ENCODE measurements at places on chromosomes 2 and 18.

- no peak for DNase-seq
Measured at GRCh38 chr2:149826471-149827125, 239.0 kb upstream of the MMADHC start.

DNA sequence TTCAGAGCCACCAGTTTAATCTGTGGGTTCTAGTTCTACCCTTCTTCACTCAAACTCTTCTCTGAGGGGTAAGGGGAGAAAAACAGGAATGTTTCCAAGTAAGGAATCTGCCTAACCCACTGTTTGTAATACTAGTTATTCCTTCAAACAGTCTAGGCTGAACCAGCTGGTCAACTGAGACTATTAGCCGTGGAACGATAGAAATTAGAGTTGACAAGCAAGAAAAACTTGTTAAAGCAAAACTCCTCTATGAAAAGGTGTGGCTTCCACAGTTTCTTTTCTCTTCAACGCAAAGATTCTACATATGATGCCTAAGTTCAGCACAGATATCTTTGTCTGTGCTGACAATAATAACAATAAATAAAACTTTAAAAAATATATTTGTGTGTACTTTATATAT, 11.5 kb downstream of the PAIP2B start:
- no peak for DNase-seq

DNA sequence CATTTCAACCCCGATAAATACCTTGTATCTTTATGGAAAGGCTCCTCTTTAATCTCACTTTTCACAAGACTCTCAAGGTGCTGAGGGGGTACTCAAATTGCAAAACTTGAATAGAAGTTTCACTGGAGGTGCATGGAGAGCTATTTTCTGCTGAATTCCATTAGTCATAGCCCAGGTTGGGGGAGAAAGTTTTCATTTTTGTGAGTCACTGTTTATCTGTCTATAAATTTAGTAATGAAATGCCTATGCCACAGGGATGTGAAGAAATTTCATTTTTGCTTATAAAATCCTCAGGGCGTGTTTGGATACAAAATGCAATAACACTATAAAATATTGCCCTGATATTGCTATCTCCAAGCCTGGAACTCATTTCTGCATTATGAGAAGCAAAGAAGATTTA, 346.3 kb downstream of the LRATD1 start:
- DNase-seq = no peak

GRCh38 chr2:11661891-11662435, 8.0 kb downstream of the NTSR2 start:
- DNase-seq = no peak

GRCh38 chr2:138223319-138223718, 259.0 kb downstream of the HNMT start:
- no peak for DNase-seq

GRCh38 chr2:8714283-8714682, 32.4 kb downstream of the ID2 start:
- no peak for DNase-seq

GRCh38 chr18:489244-490023, 11.1 kb downstream of the COLEC12 start:
- no peak for DNase-seq

GRCh38 chr2:3009005-3009404, 368.6 kb downstream of the EIPR1 start:
- DNase-seq = no peak

DNA sequence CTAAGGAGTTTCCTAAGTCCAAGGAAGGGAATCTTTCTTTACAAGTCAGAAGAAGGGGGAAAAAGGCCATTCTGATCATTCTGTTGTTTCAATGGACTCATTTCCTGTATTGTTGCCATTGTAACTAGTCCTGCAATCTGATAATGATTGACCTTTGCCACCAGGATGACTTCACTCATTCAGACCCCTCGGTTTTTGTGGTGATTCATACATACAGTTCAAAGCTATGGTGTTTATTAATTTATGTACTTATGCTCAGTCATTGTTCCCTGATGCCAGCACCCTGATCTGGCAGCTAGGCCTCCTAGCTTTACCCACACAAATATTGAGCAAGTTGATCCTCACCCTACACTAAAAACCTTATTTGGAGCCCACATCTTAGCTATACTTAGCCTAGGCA, 57.6 kb upstream of the ZNF519 start:
- no peak for DNase-seq

GRCh38 chr2:33123216-33123615, 176.5 kb downstream of the LTBP1 start:
- no peak for DNase-seq

GRCh38 chr2:229947544-229947943, 25.2 kb downstream of the FBXO36 start:
- DNase-seq = no peak

DNA sequence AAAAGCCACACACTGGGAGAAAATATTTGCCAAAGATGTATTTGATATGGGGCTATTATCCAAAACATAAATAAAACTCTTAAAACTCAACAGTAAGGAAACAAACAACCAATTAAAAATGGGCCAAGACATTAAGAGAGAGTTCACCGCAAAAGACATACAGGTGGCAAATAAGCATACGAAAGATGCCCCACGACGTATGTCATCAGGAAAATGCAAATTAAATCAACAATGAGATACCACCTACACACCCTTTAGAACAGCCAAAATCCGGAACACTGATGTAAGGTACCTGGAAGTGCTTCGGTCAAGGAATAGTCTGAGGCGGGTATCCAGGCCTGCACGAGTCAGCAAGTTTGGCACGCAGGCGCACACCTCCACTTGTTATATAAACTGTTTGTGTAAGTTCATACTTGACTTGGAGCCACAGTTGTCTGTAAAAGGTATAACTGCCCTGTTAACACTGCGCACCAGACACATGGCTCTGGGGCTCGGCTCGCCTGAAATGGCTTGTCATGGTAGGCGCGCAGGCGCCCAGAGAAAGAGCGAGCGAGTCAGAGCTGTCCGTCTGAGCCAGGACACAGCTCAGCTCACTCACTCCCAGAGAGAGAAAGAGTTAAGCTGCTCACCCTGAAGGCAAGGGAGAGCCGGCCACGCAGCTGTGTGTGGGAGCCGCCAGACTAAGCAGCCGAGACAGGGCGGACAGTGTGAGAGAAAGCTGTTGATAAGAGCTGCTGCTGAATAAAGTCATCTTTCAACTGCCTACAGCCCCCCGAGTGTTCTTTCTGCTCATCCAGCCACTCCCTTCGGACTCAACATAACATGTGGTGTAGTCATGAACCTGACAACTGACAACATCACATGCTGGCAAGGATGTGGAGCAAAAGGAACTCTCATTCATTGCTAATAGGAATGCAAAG, 87.3 kb downstream of the HNRNPLL start:
- no peak for DNase-seq

DNA sequence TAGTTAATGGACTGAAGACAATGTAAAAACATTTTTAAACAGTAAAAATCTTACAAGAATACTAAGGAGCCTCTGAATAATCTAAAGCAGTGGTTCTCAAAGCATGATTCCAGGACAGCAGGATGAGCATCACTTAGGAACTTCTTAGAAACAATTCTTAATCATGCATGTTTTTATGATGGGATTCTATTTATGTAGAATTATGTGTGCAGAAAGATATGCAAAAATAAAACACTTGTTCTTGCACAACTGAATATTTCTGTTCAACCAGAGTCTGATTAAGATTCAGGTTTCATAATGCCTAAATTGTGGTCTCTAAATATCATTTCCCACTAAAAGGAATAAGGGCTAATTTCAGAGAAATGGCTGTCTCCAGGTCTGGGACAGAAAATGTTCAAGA, 69.2 kb upstream of the MTIF2 start:
- no peak for DNase-seq

DNA sequence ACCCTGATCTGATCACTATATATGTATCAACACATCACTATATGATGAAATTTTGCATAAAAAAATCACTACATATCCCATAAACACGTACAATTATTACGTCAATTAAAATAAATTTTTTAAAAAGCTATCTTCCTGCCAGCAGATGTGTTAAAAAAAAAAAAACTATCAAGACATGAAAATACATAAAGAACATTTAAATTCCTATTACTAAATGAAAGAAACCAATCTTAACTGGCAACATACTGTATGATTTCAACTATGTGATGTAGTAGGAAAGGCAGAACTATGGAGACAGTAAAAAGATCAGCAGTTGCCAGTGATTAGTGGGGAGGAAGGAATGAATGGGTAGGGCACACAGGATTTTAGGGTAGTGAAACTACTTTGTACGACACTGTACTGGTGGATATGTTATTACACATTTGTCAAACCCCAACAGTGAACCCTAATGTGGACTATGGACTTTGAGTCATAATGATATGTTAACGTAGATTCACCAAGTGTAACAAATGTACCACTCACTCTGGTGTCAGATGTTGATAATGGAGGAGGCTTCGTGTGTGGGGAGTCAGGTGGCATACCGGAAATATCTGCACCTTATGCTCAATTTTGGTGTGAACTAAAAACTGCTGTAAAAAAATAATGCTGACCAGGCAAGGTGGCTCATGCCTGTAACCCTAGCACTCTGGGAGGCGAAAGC, 27.4 kb downstream of the USP34 start:
- no peak for DNase-seq

DNA sequence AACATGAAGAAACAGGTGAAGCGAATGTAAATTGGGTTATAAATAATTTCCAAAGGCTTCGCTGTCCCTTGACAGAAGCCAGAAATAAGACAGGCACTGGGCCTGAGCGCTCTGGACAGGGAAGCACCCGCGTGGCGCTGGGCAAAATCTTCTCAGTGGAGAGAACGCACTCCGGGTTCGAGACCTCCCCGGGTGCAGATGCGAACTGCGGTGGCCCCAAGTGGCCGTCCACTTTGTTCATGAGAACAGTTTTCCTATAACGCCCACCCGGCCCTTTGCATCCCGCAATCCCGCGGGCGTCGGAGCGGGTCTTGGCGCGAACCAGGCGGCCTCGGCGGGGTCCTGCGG, 651 bp upstream of the DPYSL5 start:
- DNase-seq = no peak

GRCh38 chr18:76209597-76209996, 285.4 kb downstream of the ZNF516 start:
- no peak for DNase-seq

DNA sequence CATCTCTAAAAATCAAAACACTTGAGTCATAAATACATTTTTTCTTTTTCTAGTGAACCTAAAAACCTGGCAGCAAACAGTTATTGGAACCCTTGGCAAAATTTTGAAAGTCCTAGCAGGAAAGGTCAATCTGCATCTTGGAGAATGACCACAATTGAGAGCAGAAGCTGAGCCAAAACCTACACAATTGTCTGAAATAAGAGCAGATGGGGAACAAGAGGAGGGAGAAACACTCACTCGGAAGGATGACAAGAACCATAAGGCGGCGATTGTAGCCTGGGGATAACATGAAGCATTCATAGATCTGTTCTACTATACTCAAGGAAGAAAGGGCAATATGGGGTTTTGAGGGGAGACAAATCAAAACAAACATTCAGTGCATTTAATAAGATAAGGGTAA, 117.0 kb downstream of the CHN1 start:
- DNase-seq = no peak

GRCh38 chr2:69975136-69975852, 13.9 kb upstream of the ASPRV1 start:
- DNase-seq = no peak

DNA sequence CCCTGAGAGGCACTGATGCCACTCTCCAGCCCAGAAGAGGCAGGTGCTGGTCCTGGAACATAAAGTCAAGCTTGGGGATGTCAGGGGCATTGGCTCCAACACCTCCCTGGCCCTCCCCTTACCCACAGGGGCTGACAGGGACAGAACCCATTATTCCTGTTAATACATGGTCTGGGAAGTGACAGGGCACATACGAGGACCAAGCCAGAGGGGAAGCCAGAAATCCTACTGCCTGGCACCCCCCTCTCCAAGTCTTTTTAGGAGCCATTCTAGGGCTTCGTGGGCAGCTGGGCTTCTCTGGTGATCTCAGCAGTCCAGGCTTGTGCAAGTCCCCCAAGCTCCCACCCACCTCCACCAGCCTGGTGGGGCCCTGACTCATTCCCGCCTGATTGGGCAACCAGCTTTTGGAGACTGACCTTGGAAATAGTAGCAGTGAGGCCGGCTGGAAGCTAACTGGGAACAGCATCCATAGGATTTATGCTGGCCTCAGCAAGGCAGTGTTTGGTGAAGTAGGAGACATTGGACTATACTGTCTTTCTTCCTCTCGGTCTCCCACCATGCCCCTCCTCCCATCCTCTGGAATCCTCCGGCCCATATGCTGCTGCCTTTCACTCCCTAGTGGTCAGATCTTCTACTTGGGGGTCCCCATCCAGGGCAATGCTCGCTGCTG, 86.4 kb upstream of the HK2 start:
- DNase-seq = no peak

DNA sequence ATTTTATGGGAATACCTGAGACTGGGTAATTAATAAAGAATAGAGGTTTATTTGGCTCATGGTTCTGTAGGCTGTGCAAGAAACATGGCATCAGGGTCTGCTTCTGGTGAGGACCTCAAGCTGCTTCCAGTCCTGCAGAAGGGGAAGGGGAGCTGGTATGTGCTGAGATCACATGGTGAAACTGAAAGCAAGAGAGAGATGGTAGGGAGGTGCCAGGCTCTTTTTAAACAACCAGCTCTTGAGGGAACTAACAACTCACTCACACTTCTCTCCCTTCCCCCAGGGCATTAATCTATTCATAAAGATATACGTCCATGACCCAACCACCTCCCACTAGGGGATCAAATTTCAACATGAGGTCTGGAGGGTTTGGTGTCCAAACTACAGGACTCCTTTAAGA, 40.1 kb downstream of the AGPS start:
- DNase-seq = no peak

DNA sequence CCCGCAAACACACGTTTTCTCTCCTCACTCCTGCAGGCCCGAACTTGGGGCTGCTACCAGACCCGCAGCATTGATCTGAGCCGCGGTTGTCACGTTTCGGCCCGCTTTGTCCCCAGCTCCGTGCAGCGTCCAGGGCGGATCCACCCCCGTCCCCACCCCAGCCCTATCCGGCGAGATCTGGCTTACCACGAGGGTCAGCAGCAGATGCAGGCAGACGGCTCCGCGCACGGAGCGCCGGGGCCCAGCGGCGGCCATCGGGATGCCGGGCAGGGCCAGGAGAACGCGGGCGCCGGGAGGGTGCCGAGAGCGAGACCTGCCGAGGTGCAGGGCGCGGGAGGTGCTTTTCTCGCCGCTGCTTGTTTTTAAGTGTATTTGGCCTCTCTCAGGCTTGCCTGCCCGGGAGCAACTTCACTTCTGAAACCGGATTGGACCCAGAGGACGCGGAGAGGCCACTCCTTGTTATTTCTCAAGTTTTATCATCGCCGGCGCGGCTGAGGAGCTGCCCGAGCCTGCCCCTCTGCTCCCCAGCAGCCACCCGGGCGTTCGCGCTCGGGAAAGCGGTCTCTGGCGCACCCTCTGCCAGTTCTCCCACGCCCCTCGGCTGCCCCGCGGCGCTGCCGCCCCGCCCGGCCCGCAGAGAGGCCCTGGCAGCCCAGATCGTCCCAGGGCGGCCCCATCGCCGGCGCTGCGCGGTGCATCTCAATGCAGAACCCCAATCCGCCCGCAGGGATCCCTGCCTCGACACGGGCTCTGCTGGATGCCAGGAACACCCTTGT, at the start of gene DSC3:
DSC3 (minus strand) TSS at position 337 of the 776 bp plus-strand sequence; CDS start at position 255, 82 bp downstream.
- no peak for DNase-seq

- no peak for DNase-seq
Measured at GRCh38 chr18:9364242-9364641, 29.7 kb downstream of the TWSG1 start.

GRCh38 chr2:9697909-9698308, 67.1 kb upstream of the YWHAQ start:
- no peak for DNase-seq

- DNase-seq = no peak
Measured at GRCh38 chr2:232802091-232802490, 25.7 kb upstream of the KCNJ13 start.

GRCh38 chr2:53559302-53559966, 208.2 kb upstream of the CHAC2 start:
- DNase-seq = no peak
